Gastroesophageal sphincter (tissue), 4 donors: ENCODE measurements at places on chromosomes 12 and 14.

GRCh38 chr14:61154641-61155040, 126.5 kb downstream of the TMEM30B start:
- no peak overlapping the region for H3K27ac ChIP-seq
- no peaks in the 10 kb centered on the region for H3K36me3 ChIP-seq
- H3K4me1 ChIP-seq, result no peaks in the 10 kb centered on the region
- H3K27me3 ChIP-seq, result no peaks in the 10 kb centered on the region

- H3K4me1 ChIP-seq, result no peaks in the 10 kb centered on the region
- H3K27me3 ChIP-seq, result no peaks in the 10 kb centered on the region
- H3K4me3 ChIP-seq, result no peak overlapping the region
- peak; percentile 78 for ATAC-seq
- H3K27ac ChIP-seq, result peak overlapping the region; percentile 29
- no peaks in the 10 kb centered on the region for H3K36me3 ChIP-seq
Measured at GRCh38 chr14:75132382-75133086, 5.7 kb upstream of the NEK9 start.

DNA sequence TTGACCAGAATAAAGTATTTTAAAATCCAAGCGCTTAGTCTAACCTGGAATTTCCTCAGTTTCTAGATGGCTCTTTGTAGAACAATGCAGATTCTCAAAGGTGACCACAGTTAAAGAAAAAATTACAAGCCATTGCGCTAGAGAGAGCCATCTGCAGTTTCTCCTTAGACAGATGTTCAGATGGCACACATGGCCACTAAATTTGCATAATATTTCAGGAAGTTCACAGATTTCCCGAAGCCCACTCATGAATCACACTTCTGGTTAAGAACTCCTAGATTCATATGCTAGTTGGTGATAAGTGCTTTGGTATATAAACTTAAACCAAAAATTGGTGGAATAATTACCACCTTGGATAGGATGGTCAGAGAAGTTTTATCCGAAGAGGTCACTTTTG, 749 bp downstream of the AKAP3 start:
- peaks cover 45% of the 10 kb centered on the region for H3K4me1 ChIP-seq
- peak overlapping the region; percentile 87 for H3K27ac ChIP-seq
- peak; percentile 20 for ATAC-seq

DNA sequence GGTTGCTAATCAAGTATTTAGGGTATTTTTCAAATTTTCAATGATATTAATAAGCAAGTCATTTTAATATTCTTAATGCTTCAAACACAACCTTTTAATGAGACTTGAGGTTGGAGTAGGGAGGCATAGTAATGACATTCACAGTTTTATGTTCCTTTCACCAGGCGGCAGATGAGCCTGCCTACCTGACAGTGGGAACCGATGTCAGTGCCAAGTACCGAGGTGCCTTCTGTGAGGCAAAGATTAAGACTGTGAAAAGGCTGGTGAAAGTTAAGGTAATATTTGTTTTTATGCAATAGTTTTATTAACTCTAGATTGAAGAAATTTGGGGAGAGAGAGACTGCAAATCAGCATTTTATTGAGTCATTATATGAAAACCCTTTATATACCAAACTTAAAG, 3.1 kb downstream of the ARID4A start:
- H3K4me3 ChIP-seq, result no peak overlapping the region
- ATAC-seq, result no peak
- no peaks in the 10 kb centered on the region for H3K36me3 ChIP-seq
- no peak overlapping the region for H3K27ac ChIP-seq
- no peaks in the 10 kb centered on the region for H3K4me1 ChIP-seq
- H3K27me3 ChIP-seq, result no peaks in the 10 kb centered on the region

DNA sequence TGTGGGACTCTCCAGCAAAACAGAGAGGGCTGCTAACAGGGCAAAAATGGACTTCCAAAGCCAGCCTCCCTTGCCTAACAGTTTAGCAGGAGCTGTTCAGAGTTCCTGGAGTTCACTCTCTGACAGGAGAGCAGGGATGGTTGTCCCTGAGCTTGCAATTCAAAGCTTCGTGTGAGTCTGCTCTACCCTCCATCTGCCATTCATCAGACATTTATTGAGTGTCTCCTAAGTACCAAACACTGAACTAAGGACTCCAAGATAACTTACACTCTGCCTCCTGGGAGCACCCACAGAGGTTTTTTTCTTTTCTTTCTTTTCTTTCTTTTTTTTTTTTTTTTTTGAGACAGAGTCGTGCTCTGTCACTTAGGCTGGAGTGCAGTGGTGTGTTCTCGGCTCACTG, 28.7 kb downstream of the RHOF start:
- H3K4me3 ChIP-seq, result no peak overlapping the region
- ATAC-seq, result no peak
- H3K4me1 ChIP-seq, result peaks cover 68% of the 10 kb centered on the region
- no peaks in the 10 kb centered on the region for H3K27me3 ChIP-seq
- no peaks in the 10 kb centered on the region for H3K36me3 ChIP-seq
- H3K27ac ChIP-seq, result no peak overlapping the region

DNA sequence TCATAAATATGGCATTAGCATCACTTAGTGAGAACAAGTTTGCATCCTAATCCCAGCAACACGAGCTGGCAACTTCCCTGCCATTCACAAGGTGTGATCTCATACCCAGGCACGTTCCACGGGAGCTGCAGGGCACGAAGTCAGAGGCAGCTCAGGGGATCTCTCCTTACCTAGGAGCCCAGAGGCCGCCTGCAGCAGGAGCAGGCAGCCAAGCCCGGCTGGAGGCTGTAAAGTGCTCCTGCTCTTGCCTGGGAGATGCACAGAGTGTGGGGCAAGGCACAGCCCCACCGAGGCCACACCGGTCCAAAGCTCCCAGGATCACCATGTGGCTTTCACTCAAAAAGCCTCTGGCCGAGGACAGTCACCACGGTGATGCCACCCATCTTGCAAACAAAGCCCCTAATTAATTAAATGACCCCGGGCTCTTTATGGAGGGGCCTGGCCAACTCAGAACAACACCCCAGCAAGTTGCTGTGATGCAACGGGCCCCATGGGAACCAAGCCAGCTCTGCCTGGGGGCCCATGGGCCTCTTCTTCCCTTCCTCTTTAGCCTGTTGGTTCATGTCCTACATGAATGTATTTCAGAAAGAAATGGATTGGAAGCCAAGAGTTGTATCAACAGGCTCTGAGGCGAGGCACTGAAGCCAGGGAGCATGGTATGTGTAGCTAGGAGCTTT, 26.5 kb downstream of the NUAK1 start:
- no peak for ATAC-seq
- H3K27me3 ChIP-seq, result no peaks in the 10 kb centered on the region
- peaks cover 40% of the 10 kb centered on the region for H3K4me1 ChIP-seq
- no peaks in the 10 kb centered on the region for H3K36me3 ChIP-seq
- no peak overlapping the region for H3K4me3 ChIP-seq
- peak overlapping the region; percentile 77 for H3K27ac ChIP-seq
